ENCODE measurements at places on chromosomes 16 and 17.

- no peak for DNase-seq
Observed at GRCh38 chr16:64925166-64925565, 196.7 kb downstream of the CDH11 start.

DNA sequence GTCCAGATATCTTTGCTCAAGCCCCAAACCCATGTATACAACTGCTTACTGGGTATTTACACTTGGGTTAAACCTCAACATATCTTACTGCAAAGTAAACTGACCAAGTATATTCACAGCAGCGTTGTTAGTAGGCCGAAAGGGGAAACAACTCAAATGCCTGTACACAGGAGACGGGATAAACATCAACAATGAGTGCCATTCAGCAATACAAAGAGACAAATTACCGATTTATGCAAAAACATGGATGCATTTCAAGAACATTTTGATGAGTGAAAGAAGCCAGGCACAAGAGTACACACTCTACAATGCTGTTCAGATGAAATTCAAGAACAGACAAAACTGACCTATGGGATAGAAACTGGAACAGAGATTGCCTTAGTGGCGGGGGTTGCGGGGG, 136.3 kb upstream of the CACNG3 start:
- no peak for DNase-seq

DNA sequence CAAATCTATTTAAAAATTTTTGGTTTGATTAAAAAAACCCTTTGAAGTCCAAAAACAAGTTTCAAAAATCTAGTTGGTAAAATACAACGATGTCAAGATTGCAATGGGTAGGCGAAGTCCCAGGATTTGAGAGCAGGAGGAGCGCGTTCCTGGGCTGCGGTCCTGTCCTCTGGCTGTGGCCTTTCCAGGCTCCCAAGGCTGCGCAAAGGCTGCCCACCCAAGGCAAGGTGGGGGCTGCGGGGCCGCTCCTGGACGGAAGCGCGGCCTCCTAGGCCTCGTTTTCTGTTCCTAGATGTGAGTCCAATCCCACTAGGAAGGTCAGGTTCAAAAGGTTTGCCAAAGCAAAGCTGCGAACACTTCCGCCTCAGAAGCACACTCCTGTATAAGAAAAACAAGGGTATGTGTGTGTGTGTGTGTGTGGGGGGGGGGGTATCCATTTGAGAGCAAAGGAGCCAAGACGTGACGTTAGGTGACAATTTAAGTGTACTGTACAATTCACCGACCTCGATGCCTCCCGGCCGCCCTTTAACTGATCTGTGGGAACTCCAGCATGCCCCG, 9.2 kb downstream of the AHSP start:
- no peak for DNase-seq

- DNase-seq, result no peak
Observed at GRCh38 chr17:78774956-78775571, 7.0 kb downstream of the CYTH1 start.

- peak; percentile 81 for DNase-seq
Observed at GRCh38 chr16:361872-362701, 8.3 kb downstream of the MRPL28 start.

GRCh38 chr16:71426069-71426879, 15.6 kb downstream of the TLE7 start:
- DNase-seq, result peak; percentile 89

DNA sequence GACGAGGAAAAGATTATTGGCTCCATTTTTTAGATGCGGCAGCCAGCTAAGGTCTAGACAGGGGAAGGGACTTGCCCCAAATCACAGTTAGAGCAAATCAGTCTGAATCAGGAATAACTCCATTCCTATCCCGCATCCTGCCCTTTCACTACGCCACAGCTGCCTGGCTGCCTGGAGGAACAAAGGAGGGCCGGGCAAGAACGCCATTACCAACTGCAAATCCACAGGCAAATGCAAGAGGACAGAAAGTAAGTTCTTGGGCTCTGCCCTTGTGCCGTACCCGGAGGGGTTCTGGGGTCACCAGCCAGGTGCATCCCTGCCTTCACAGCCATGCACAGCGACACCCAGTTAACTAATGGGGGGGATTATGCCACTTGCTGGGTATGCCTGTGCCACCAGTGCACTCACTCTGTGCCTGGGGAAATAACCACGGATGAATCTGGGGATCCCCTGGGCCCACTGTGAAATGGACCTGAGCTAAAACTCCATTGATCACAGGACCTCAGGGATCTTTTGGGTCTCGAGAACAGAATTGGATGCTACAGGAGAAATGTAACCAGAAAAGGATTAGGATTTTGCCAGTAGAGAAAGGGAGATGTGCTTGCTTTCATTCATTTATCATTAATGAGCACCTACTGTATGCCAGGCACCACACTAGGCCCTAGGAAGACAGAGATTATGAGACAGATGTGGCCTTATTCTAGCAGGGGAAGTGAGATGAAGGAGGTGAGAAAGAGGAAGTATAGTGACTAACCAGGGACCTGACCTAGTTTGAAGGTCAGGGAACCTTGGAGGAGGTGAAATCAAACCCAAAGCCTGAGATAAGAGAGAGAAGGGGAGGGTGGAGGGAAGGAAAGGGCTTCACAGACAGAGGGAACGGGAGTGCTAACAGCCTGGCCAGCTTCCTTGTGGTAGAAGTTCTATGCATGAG, 17.7 kb downstream of the BCL7C start:
- peak; percentile 31 for DNase-seq

- peak; percentile 7 for DNase-seq
Observed at GRCh38 chr16:74844041-74844980, 69.7 kb upstream of the FA2H start.

- no peak for DNase-seq
Observed at GRCh38 chr16:22183335-22183734, 21.0 kb downstream of the SDR42E2 start.

GRCh38 chr16:70779361-70779760, 21.6 kb downstream of the VAC14 start:
- DNase-seq, result no peak

DNA sequence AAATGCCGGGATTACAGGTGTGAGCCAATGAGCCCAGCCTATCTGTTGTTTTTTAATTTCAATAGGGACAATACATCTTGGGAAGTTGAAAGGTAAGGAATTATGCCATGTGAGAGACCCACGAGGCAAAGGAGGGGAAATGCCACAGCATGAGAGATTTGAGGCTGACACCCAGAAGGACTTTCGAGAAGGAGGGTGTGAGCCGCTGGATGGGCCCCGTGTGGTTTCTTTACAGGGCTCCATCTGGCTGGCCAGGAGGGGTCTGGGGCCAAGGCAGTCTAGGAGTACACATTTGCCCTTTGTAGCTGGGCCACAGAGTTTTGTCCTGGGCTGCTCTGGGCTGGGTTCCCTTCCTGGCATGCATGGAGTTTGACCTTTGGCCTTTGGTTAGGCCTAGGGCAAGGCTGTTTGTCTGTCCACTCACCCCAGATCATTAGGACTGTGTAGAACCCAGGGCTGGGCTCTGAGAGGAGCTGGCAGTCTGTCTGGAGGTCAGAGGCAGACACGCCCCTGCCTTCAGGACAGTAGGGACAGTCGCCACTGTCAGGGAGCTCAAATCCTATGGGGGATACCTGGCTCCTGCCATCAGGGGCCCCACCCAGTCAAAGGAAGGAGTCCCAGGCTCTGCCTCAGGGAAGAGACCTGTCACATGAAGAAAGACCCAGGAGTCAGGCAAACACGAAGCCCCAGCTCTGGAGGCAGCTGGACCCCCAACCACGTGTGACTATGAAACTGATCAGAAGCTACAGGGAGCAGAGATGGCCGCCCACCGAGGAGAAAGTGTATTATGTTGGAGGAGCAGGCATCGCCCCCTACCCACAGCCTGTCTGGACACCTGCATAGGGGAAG, 24.2 kb upstream of the NXPH3 start:
- no peak for DNase-seq

DNA sequence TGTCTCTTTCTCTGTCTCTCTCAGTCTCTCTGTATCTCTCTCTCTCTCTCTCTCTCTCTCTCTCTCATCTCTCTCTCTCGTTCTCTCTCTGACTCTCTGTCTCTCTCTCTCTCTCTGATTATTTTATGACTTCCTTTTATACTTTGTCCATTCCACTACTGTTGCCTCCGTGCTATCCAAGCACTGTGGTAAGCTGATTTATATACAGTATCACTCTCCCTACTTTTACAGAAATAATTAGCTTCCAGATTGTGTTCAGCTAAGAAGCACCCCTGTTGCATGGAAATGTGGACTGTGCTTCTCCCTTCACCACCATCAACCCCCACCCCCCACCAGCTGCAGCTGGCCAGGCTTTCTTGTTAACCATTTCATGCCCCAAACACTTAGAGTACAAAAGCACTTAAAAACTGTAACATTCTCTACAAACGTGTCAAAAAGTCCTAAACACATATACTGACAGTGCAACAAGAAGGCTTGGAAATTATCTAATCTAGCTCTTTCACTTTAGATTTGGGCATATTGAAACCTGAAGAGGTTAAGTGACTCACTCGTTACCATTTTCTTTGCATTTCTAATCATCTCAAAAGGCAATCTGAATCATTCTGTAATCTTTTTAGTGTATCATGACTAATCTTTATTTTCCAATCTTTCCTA, 11.6 kb upstream of the TMEM100 start:
- DNase-seq, result peak; percentile 18

DNA sequence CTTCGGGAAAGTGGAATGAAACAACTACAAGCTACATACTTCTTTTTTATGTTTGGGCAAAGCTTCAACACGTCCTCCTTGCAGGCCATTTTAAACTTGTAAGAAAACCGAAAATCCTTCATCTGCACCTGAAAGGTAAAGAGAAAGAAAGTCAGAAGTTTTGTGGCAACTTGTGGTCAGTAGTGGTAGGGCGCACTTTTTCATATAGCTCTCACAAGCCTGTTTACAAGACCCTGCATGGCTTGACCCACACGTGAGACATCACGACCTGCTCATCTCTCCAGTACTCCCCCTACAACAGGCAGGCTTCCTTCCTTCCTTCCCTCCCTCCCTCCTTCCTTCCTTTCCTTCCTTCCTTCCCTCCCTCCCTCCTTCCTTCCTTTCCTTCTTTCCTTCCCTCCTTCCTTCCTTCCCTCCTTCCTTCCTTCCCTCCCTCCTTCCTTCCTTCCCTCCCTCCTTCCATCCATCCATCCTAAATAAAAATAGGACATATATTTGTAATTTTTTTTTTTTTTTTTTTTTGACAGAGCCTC, 48.7 kb upstream of the CLEC18B start:
- no peak for DNase-seq

DNA sequence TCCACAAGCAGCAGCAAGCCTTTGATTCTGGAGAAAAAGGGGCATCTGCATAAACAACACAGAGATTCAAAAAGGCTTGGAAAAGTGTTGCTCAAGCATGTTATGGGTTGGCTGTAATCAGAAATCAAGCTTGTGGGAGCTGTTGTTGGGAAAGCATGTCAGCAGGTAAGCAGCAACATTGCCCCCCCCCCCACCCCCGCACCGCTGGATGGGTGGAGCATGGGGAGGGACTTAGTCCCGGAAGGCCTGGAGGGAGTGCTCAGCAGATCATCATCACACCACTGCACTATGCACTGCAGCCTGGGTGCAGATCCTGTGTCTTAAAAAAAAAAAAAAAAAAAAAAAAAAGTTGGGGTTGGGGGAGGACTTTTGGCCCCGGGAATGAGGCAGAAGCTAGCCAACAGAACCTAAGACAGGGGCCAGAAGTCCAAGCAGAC, 16.8 kb upstream of the AKAP1 start:
- DNase-seq, result no peak

- DNase-seq, result no peak
Observed at GRCh38 chr16:49547448-49547847, 173.8 kb downstream of the C16orf78 start.

DNA sequence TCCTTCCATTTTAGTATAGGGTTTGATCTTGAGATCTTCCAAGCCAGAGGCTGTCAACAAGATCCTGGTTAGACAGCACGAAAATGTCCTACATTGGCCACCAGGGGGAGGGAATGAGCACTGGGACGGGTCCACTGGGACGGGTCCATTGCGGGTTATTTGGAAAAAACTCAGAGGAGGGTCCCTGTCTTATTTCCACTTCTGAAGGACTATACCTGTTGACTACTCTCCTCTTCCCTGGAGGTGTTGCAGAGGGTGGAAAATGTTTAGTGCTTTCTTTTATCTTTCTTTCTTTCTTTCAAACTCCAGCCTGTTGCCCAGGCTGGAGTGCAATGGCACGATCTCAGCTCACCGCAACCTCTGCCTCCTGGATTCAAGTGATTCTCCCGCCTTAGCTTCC, 2.5 kb downstream of the TTLL6 start:
- peak; percentile 59 for DNase-seq

- DNase-seq, result no peak
Observed at GRCh38 chr16:17251496-17251895, 219.3 kb downstream of the XYLT1 start.

GRCh38 chr17:49361129-49361901, 735 bp downstream of the ZNF652 start:
- DNase-seq, result peak; percentile 57

DNA sequence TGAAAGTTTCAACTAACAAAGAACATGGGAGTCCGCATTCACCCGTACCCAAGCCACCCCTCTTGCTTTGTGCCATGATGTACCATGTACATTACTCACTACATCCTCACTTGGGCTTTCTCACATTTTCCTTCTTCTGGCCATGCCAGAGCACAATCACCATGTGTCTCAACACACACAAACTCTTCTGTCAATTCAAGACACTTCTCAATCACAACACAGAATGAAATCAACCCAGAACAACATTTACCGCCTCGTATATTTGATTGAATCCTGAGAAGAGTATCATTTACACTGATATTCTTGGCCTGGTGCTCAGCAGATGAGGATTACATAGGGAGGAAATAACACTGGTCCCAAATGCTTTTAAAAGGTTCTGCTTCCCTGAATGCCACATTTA, 4.5 kb downstream of the ADAMTS18 start:
- no peak for DNase-seq

DNA sequence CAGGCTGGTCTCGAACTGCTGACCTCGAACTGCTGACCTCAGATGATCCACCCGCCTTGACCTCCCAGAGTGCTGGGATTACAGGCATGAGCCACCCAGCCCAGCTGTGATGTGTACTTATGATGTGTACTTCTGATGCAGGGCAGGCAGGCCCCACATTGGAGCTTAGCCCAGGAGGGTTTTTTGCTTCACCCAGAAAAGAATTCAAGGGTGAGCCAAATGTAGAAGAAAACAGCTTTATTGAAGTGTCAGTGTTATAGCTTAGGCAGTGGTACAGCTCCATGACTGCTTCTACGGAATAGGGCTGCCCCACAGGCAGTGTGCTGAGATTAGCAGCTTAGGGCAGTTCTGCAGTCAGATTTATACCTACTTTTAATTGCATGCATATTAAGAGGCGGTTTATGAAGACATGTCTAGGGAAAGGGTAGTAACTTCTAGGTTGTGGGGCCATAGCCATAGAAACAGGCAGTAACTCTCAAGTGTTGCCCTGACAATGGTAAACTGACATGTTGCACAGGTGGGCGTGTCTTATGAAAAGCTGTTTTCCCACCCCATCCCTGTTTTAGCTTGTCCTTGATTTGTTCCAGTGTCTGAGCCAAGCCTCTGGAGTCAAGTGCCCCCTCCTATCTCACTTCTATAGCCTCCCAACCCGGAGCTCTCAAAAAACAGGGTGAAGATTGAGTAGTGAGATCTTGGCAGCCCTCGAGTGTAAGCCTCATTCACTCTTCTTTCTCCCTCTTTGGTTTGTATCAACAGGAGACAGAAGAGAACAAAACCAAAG, 24.1 kb upstream of the POLR3E start:
- DNase-seq, result no peak

- no peak for DNase-seq
Observed at GRCh38 chr16:74565378-74565777, 41.5 kb downstream of the GLG1 start.
